ENCODE measurements at places on chromosomes 5 and 9.
A peak's percentile ranks its signal among the peaks of the same experiment; 100 is the strongest.

GRCh38 chr9:6630502-6631206 is 14.9 kb downstream of the GLDC start:
- peak; percentile 66 for DNase-seq

DNA sequence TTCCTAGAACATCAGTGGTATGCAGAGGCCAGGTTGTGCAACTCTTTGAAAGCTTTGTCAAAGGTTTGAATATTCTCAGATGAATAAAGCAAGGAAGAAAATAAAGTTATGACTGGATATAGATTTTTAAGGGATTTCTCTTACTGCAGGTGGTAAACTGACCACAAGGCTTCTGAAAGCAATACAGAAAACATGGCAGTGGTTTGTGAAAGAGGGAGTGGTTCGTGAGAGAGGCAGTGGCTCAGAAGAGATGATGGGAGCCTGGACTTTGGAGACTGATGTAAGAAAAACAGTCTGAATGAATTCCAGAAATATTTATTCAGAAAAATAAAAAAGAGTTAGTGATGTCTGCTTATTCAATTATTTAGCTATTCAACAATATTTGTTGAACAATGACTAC is 380.4 kb upstream of the CTNND2 start:
- no peak for DNase-seq

DNA sequence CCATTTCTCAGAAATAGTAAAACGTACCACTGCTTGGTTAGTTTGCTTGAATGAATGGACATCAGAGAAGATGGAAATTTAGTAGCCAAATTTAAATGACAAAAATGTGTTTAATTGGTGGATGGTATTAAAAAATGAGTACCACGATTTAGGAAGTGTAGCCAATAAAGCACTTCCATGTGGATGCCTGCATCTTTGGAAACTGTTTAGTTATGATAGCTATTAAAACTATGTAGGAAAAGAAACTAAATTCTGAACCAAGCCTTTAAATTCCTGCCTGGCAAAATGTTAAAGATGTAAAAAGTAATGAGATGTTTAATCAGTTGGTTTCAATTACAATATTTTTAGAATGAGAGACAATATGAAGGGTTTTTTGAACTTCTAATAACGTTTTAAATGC is 94.8 kb downstream of the NUDT12 start:
- DNase-seq = no peak

DNA sequence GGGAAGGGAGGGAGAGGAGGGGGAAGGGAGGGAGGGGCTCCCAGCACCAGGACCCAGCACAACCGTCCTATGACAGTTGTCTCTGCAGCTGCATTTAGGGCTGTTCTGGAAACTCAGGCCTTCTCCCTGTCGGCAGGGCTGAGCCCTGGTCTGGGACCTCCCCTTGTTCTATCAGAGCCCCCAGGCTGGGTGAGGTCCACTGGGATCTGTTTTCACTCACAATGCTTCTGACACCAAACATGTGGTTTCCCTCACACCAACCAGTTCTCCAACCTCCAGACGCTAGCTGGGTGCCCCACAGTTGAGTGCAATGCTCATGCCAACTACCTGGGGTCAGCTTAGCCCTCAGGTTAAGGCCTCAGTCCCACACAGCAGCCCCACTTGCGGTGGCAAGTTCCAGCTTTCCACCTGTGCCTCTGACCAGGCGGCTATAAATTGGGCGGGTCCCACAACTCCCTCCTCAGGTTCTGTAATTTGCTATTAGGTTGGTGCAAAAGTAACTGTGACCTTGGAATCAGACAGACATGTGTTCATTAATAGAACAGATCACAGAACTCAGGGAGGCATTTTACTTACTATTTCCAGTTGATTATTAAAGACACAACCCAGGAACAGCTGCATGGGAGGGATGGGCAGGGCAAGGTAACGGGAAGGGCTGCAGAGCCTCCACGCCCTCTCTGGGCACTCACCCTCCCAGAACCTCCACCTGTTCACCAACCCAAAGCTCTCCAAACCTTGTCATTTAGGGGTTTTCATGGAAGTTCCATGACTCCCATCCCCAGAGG is 13.5 kb downstream of the ADAMTS2 start:
- no peak for DNase-seq

DNA sequence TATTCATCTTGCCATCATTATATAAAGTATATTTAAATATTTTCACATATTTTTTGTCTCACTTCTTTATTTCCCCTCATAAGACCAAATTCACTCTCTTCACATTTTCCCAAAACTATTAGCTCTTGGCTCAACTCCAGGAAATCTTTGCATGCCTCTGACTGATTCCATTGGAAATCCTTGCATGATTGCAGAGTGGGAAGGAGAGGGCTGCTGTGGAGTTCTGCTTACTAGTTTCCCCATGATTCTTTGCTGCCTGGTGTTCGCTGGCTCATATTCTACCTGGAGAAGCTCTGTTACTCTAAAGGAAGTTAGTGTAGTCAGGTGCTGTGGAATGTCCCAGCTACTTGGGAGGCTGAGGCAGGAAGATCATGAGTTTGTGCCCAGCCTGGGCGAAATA is 41.9 kb downstream of the LIX1 start:
- DNase-seq = no peak

DNA sequence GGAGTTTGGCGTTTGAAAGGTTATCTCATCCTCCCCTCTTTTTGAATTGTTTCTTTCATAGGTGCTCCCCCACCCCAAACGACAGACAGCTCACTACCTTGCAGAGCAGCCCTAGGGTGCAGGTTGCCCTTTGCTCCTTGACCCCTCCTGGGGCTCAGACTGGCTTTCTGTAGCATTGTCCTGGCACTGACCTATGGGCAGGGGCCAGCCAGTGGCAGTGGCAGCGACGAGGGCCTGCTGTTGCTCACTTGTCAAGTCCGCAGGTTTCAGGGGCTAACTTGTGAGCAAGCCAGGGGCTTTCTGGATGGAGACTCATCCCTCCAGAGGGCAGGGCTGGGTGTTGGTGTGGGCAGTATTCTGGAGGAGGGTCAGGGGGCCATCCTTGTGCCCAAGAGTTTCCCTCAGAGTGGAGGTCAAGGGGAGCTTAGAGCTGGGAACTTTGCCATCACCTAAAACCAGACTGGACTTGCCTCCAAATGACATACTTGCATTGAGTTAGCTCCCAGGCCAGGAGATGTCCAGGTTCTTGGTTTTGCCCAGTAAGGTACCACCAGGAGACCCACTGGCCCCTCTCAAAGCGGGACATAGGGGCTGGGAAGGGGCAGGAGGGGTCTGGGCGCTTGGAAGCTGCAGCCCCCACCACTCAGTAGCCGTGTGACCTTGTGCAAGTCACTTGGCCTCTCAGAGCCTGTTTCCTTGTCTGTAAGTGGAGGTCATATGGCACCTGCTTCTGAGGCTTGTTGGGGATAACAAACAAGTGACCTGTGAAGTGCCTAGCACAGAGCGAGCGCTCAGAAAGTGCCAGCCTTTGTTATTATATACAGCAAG is 53.5 kb upstream of the CDKN2AIPNL start:
- peak; percentile 51 for DNase-seq

GRCh38 chr9:81112627-81113452 is 576.5 kb downstream of the TLE1 start:
- DNase-seq = no peak

GRCh38 chr5:130198927-130199326 is 294.7 kb downstream of the CHSY3 start:
- DNase-seq = peak; percentile 74

- DNase-seq = no peak
Observed at GRCh38 chr9:120736881-120737280, 22.6 kb upstream of the MEGF9 start.

- DNase-seq = no peak
Observed at GRCh38 chr5:57007344-57007743, 55.4 kb upstream of the MIER3 start.

GRCh38 chr5:82522897-82523296 is 244.7 kb upstream of the RPS23 start:
- no peak for DNase-seq

GRCh38 chr9:133692364-133692985 is 45.7 kb downstream of the SARDH start:
- no peak for DNase-seq

DNA sequence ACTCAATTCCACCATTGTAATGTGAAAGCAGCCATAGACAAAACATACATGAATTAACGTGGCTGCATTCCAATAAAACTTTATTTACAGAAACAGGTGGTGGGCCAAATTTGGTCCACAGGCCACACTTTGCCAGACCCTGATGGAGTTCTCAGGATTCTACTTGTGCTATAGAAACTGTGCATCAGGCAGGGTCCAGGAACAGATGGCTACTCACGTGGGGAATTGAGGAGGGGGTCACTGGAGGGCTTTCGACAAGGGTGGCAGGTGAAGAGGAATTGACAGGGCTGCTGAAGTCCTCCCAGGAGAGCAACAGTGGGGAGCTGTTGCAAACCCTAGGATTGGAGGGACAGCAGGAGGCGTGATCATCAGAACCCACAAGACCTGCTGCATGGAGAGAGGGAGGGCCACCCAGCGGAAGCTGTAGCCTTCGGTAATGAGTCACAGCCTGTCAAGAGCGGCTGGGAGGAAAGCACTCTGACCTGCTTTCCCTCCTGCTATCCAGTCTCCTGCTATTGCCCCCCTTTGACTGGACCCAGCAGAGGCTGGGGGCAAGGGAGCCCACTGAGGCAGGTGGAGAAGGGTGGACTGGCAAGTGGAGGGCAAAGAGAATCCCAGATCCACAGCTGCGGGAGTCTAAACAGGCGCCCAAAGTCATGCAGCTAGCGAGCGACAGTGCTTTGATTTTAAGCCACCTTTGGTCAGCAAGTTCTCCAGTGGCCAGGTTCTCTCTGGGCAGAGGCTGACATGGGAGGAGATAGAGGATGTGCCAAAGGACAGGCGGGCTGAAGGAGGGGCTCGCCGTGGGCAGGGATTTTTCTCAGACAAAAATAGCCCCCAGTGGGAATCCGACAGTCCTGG is 138.3 kb upstream of the SMIM23 start:
- peak; percentile 87 for DNase-seq

DNA sequence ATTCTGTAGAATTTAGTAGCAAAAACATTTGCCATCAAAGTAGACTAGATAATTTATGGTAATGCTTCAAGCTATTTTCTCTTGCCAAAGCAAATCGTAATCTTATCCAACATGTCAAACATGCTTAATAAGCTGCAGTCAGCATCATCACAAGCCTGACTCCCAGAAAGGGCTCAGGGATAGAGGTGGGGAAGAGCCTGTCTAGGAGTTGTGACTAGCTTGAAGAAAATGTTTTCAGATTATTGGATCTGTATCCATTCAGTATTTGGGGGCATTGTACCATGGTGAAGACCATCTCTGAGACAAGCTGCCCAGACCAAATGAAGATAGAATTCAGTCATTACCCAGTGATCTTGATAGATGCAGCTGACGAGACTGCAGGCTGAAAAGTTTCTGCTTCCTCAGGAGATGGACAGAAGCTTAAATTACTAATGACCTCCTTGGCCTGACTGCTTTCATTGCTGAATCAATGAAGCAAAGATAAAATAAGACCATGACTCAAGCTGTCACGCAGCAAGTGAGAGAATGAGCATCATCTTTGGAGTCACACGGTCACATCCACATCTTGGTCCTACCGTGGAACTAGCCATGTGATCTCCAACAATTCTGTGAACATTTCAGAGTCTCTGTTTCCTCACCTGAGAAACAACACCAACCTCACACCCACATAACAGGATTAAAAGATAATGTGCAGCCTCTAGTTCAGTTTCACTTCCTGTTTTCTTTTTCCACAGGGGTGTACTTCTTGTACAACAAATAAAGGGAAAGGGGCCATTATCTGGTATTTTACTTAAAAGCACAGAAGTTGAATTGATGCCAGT is 9.4 kb downstream of the ERAP2 start:
- DNase-seq = no peak

GRCh38 chr5:11292648-11293356 is 531.8 kb upstream of the DAP start:
- DNase-seq = no peak

- DNase-seq = no peak
Observed at GRCh38 chr9:106528158-106528557, 334.8 kb upstream of the ZNF462 start.

DNA sequence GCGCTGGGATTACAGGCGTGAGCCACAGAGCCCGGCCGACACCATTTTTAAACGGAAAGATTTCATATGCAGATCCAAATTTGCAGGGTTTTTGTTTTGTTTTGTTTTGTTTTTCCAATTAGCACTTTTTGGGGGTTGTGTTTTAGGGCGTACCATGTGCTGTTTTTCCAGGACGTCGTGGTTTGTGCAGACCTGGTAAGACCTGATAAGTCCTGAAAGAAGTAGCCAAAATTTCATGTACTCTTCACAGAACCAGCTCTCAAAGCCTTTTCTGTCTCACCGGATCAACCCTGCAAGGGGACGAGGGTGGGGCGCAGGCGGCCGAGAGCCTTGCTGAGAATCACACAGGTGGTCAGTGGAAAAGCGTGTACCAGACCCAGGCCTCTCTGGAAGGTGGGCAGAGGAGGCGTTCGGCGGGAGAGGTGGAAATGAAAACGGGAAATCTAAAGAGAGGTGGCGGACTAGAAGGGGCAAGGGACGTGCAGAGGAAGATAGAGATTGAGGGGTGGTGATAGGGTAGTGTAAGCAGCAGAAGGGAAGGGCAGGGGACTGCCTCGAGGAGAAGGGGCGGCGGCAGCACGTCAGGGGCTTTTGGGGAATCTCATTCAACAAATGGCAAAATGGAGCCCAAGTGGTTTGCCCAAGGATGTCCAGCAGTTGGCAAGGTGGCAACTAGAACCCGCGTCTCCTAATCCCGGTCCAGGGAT is 1.1 kb upstream of the FAF2 start:
- DNase-seq = peak; percentile 69

- DNase-seq = peak; percentile 14
Observed at GRCh38 chr5:169417676-169418075, 116.7 kb upstream of the SLIT3 start.

DNA sequence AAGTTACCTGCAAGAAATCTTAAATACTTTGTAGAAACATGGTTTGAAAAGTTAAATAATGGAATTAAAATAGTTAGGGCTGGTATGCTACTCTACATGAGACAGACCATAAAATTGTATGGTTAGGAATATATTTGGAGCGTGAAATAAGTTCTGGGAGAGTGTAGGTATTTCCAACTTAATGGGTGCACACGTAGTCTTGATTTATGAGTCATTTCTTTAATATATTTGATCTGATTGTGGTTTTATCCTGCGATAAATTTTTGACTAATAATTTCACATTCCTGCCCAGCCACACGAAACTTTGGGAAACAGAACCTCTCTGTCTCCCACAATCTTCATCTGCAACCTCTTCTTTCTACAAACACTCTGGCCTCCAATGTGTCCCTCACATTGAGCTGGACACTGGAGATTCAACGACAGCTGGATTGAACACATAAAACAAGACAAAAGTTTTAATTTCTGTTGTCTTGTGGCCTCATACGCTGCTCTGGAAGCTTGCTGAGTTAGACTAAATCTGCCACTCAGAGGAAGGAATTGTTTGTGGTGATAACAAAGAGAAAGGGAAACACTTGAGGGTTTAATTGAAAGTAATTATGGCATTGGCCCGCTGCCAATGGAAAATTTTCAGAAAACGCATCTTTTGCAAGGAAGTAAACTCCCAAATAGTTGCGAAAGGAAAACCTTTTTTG is 201.8 kb upstream of the ZNF608 start:
- DNase-seq = no peak
